Nephron progenitor cell (in vitro differentiated cells): ENCODE measurements at places on chromosomes 3 and 15.

DNA sequence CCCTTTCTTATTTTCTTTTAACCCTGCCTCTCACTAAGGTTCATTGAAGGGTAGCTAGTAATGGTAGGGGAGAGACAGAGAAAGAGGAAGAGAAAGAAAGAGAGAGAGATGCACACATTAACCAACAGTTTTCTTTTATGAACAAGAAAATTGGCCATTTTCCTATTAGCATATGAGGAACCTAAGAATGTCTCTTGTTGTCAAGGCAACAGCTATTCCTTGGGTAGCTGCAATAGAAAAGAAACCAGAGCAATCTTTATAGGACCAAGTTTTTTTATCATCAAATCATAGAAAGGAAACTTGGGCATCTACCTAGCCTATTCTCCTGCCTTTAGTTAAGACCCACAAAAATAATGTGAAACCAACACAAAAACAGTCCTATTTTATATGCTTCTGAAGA lies 15.0 kb upstream of the CCDC39 start:
- no peak for DNase-seq

- no peak for DNase-seq
Observed at GRCh38 chr15:49135911-49136310, 19.5 kb downstream of the COPS2 start.

DNA sequence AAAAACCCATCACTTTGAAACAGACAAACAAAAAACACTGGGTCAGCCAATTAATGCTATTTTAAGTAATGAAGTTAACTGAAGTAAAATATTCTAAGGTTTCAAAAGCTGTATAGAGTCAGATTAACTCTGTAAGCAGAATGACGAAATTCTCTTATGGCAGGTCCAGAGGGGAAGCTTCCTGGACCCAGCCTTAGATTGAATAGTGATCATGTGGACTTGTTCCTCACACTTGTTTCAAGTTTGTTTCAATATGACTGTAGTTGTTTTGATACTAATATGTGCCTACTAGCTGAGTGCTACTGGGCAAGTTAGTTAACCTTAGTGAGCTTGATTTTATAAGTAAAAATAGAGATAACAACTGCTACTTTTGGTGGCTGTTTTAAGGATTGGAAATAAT lies 32.6 kb downstream of the PLS1 start:
- DNase-seq: no peak

GRCh38 chr15:70361891-70362290 lies 264.2 kb upstream of the TLE3 start:
- DNase-seq: no peak

GRCh38 chr3:66405701-66406091 lies 95.1 kb downstream of the LRIG1 start:
- no peak for DNase-seq

DNA sequence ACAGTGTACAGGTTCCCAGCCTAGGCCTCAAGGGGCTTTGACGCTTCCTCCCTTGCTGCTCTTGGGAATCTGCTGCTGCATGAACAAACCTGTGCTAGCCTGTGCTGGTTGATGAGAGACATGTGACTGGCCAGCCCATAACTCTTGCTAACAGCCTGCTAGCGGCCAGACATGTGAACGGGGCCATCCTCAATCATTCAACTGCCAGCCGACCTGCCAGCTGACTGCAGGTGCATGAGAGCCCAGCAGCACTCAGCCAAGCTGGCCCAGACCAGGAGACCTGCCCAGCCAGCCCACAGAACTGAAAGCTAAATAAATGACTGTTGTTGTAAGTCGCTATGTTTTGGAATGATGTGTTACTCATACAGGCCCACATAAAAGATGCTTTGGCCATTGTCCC lies 82.4 kb upstream of the DLG1 start:
- DNase-seq: peak; percentile 36

- no peak for DNase-seq
Observed at GRCh38 chr15:38226608-38227266, 25.9 kb upstream of the SPRED1 start.
